ENCODE measurements at places on chromosomes 11 and 22.

DNA sequence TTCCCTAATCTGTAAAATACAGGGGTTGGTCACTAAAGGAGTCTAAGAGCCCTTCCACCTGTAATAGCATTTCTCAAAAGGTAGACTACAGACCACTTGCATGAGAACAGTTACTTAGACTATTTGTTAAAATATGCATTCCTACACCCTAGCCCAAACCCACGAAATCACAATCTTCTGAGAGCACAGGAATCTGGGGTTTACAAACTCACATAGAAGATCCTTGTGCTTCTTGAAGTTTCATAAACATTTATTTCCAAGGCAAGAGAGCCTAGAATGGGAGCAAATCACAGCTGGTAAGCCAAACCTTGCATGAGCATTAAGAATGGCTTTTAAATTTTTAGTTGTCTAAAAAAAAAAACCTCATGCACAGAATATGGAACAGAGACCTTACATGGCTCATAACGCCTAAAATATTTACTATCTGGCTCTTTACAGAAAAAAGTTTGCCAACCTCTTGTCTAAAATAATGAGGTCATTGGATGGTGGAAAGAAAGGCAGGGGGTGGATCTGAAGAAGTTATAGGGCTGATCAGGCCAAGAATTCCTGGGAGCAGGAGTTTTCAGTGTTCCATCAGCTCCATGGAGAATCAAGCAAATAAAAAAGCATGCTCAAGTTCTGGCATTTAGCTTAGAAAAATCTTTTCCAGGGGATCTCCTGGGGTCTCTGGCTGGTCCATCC is 133.4 kb downstream of the CCDC34 start:
- peak; percentile 70 for DNase-seq

GRCh38 chr11:95143106-95143681 is 53.5 kb downstream of the ENDOD1 start:
- peak; percentile 86 for DNase-seq

DNA sequence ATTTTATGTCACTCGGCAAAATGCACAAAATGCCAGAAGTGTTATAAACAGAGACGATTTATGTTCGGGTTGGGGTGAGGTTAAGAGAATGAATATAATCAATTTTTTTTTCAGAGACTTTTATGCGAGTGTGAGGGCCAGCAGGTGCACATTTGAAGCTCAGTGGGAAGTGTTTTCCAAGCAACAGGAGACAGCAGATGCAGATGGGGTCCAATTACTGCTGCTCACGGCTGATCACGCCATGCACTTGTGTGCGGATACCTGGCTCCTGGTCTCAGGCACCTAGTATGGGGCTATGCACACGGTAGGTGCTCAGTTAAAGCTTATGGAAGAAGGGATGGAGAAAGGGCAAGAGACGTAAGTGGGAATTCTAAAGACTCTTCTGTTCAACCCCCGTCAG is 249.1 kb downstream of the MIAT start:
- no peak for DNase-seq

DNA sequence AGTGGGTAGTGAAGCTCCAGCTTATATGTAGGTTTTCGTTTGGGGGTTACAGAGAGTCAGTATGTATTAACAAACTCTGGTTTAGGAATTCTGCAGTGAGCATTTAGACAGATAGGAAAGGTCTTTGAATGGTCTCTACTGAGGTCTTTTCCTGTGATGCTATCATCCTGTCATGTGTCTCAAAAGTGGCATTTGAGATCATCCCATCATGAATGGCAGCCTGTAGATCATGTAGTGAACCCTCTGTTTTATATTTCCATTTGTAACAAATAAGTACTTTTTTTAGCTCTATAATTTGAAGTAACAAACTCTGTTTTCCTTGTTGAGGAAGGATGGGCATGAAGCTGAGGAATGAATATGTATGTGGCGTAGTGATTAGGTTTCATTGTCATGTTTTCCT is 76.2 kb downstream of the PPP6R3 start:
- DNase-seq, result no peak
